Mesendoderm (in vitro differentiated cells): ENCODE measurements at places on chromosomes 7 and 10.

DNA sequence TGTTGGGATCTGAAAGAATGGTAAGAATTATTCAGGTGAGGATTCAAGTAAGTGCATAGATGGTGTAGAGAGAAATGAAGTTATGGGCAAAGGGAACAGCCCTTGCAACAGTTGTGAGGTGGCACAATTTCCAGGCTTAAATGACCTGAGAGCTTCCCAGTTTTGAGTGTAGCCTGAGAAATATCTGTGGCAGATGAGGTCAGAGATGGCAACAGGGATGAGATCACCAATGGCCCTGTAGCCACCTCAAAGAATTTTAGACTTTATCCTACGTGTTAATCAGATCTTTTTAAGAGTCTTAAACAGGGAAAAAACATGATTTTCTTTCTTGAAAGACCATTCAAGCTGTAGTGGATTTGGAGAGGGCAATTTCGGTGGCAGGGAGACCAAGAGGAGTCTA lies 1.9 kb upstream of the NRF1 start:
- peak; percentile 44 for DNase-seq

DNA sequence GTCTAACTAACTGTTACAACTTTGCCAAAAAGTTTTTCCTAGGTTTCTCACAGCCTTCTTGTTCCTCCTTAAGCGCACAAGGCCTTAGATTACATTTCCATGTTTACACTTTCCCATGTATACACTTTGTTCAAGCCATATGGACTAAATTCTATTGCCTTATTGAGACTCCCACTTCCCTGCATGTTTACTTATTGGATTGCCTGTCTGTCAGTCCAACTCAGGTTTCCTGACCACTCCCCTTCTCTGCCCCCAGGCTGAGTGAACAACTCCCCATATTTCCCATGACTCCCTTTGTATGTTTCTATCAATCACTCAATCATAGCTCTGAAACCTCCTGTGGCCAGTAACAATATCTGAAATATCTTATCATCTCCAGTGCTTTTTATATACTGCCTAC lies 43.0 kb downstream of the SLC25A40 start:
- no peak for DNase-seq

DNA sequence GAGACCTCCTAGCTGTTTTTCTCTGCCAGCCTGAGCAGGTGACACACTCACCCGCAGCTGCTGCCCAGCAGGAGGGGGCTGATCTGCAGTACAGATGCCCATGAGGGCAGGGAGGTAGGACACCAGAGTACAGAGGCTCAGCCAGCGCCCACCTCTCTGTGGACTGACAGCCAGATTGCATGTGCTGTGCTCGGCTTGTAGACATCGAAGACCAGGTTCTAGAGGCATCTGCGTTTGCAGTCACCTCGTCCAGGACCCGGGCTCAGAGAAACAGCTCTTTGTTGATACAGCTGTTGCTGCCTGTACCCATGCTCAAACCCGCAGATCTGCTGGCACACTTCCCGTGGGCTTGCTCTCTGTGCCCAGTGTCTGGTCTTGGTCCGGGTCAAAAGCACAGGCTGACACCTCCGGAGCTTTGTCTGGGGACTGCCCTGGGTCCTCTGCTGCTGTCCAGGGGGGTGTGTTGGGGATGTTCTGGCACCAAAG lies 224.7 kb downstream of the GLRX3 start:
- no peak for DNase-seq

- DNase-seq: no peak
Measured at GRCh38 chr10:58721601-58722281, 209.1 kb downstream of the BICC1 start.

GRCh38 chr10:135132-135600 lies at the start of gene ZMYND11:
ZMYND11 (plus strand) TSS chr10:135455; CDS start chr10:180013, 44,558 bp downstream.
- peak; percentile 61 for DNase-seq

GRCh38 chr10:28714401-28715053 lies 37.2 kb downstream of the BAMBI start:
- DNase-seq: no peak

DNA sequence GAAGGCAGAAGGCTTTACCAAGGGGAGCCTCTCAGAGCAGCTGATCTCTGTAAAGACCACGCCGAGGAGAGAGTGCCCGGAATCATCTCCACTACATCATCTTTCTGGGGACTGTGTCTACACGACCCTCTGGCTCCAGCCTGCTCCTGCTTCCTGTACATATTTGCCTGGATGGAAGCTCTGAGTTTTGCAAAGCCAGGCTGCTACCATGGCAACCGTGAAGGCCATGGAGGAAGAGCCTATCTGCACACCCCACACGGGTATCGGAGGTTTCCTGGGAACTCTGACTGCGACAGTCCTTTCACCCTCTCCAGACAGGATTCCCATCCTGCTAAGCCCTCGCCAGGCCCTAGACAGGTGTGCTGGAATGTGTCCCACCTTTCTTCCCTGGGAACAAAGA lies 83.4 kb upstream of the TNRC18 start:
- no peak for DNase-seq

- no peak for DNase-seq
Measured at GRCh38 chr7:131454498-131454897, 101.9 kb downstream of the PODXL start.

GRCh38 chr7:18208921-18209320 lies 181.3 kb upstream of the PRPS1L1 start:
- no peak for DNase-seq

GRCh38 chr7:15527648-15528047 lies 34.2 kb downstream of the AGMO start:
- DNase-seq: no peak

- no peak for DNase-seq
Measured at GRCh38 chr7:25496476-25497368, 268.4 kb upstream of the NPVF start.
